Fibroblast of lung (primary cell): ENCODE measurements at places on chromosomes 3 and 15. TPM values are rescaled to one million over a fixed set of nuclear protein-coding genes. Genes with fewer than 3 reads are reported as not detected.
A peak's percentile ranks its signal among the peaks of the same experiment; 100 is the strongest.

DNA sequence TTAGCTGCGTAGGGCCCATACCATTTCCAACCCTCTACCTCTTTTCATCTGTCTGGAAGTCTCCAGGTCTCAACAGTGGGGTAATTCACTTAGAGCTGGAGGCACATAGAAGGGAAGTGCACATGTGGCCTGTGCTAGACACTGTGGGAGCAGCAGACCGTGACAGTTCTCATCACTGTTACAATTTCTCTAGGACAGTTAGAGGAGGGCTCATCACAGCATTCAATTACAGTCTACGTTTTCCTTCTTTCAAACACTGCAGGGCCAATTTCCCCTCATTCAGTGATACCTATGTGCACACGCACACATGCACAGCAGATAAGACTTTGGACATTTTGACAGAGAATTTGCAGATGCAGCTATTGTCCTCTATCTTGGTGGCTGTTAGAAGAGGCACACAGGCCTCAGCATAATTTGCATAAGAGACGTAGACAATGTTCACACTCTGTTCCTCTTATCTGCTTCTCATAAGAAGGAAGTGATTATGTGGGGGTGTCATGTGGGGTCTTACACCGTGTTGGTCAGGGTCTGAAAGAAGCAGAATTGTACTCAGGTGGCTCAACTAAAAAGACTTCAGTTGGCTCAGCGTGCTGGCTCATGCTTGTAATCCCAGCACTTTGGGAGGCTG lies 12.6 kb upstream of the HRG start:
- no peaks in the 10 kb centered on the region for H3K4me1 ChIP-seq
- no peak overlapping the region for H3K27ac ChIP-seq
- H3K36me3 ChIP-seq, result no peaks in the 10 kb centered on the region
- DNase-seq, result no peak
- H3K4me3 ChIP-seq, result no peak overlapping the region

DNA sequence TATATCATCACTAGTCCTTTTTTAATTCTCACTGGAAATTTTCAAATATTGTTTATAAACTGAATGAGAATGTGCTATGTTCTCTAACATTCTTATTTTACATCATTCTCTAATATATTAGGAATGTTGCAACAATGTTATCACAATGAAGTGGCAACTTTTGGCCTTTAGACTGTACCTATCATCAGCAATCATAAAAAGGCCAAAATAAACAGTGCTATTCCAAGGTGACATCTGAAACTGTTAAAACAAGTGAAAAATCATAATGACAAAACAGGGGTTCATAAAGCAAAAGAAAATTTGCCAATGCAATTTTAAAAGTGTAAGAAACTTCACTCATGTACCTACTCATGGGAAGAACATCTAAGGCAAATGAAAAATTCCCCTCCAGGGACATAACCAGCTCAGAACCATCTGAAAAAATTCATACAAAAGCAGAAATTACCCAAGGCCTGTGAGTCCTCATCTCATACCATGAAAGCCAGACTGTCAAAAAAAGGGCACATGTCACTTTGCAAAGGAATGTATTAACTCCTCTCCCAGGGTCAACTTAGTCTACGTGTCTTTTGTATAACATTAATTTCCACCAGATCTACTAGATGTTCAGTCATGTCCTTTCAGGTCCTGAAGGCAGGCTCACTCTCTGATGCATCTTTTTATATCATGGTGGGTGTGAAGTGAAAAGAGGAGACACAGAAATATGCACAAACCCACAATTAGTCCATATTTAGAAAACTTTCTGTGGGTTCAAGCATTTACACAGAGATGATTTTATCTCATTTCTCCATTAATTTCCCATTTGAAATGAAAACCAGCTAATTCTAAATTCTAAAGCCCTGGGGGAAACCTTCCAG lies 211.9 kb downstream of the CBLB start:
- H3K4me1 ChIP-seq, result no peaks in the 10 kb centered on the region
- no peaks in the 10 kb centered on the region for H3K27me3 ChIP-seq
- DNase-seq, result no peak
- H3K4me3 ChIP-seq, result no peak overlapping the region
- H3K27ac ChIP-seq, result no peak overlapping the region

The GUCA1C gene
- not detected in 2 replicates for total RNA-seq

The CCR8 gene
- total RNA-seq, result not detected in 2 replicates

DNA sequence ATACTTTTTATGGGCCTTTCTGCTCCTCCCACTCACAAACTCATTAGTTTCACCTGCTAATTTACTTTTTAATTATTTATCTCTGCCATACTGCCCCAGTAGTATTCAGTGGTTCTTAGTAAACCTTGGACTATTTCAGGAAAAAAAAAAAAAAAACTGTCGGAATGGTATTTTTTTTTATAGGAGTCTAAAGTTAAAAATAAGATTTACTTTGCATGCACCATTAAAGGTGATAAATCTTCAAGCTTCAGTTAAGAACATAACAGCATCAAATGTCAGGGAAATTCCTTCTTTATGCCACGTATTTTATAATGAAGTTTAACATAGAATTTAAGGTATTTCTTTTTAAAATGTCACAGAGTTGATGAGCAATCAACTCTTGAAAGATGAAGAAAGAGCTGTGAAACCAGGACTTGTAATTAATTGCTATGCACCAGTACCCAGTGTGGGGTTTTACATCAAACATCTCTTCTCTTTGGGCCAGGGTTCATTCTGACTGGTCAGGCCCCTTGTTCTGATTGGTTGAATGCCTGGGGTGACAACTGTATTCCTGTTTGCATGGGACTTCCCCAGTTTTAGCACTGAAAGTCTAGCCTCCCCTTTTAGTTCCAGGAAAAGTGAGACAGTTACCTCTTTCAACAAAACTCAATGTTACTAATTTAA lies 40.3 kb upstream of the PTPRG start:
- H3K27me3 ChIP-seq, result no peaks in the 10 kb centered on the region
- H3K4me1 ChIP-seq, result no peaks in the 10 kb centered on the region
- no peak overlapping the region for H3K4me3 ChIP-seq
- no peaks in the 10 kb centered on the region for H3K36me3 ChIP-seq
- no peak for DNase-seq

The GPR176 gene
- total RNA-seq, result 79.6 and 179 TPM in 2 replicates

DNA sequence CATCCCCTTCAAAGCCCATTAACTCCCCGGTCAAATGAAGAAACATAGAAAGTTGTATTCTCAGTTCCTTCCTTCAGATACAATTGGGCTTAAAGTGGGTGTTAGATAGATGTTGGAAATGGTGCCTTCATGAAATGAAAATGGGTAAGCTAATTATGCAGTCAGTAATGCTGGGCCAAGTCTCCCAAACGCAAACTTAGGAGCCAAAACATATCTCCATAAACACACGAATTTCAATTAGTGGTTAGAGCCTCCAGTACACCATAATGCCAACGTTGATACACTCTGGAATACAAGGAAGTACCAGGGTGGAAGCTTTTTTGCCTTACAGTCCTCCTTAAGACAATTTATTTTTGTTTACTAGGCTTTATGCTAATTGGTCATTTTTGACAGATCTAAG lies 1059.0 kb downstream of the TUSC7 start:
- no peak for DNase-seq
- H3K4me1 ChIP-seq, result no peaks in the 10 kb centered on the region
- no peak overlapping the region for H3K4me3 ChIP-seq
- no peaks in the 10 kb centered on the region for H3K36me3 ChIP-seq

The FEZF2 gene
- total RNA-seq, result not detected in 2 replicates

GRCh38 chr3:132083583-132084279 lies 48.9 kb upstream of the CPNE4 start:
- H3K27me3 ChIP-seq, result no peaks in the 10 kb centered on the region
- no peak overlapping the region for H3K27ac ChIP-seq
- no peak overlapping the region for H3K4me3 ChIP-seq
- H3K36me3 ChIP-seq, result no peaks in the 10 kb centered on the region

DNA sequence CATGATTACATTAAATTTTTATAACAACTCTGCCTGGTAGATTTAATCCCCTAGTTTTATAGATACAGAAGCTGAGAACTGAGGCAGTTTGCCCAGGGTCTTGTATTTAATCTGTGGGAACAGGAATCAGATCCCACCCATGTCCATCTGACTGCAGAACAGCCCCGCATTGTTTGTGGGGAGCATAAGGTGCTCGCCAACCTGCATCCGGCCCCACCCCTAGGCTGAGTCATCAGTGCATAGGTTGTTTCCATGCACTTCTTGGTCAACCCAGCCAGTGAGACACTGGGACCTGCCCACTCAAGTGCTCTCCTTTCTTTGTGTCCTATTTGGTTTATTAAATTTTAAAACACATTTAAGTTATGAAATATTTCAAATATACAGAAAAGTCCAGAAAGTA lies 266.2 kb downstream of the OPA1 start:
- no peaks in the 10 kb centered on the region for H3K4me1 ChIP-seq
- DNase-seq, result no peak
- no peak overlapping the region for H3K4me3 ChIP-seq
- no peaks in the 10 kb centered on the region for H3K36me3 ChIP-seq
- no peak overlapping the region for H3K27ac ChIP-seq

GRCh38 chr15:81311752-81312464 lies 12.0 kb downstream of the STARD5 start:
- peaks cover 17% of the 10 kb centered on the region for H3K4me1 ChIP-seq
- H3K27ac ChIP-seq, result no peak overlapping the region
- DNase-seq, result peak; percentile 44
- H3K36me3 ChIP-seq, result peaks cover 8% of the 10 kb centered on the region
- no peak overlapping the region for H3K4me3 ChIP-seq
- no peaks in the 10 kb centered on the region for H3K27me3 ChIP-seq

The LRTM1 gene
- not detected in 2 replicates for total RNA-seq

DNA sequence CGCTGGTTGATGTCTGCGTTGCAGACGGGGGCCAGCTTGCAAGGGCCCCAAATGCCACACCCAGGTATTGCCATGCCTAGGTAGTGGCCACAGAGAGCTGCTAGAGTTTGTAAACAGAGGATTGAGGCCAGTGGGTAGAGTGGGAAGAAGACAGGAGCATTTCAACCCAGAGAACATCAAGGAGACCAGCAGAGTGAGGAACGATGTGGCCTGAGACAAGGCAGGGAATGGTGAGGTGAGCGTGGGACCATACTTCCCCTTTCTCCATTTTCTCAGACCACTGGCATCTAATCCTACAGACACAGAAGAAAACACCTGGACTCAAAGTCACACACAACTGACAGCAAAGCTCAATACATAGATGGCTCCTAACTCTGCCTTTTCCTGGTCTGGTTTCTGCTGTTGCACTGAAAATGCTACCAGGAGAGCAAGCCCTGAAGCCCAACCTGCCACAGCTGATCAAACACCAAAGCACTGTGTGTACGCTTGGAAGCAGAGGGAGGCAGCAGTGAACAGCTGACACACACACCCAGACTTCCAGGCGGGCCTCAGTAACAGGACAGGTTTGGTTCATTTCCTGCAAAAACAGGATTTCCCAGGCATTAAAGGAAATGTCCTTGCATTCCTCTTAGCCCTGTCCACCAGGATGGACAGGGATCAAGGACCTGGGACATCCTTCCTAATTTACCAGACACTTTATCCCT lies 1.6 kb downstream of the FAM174B start:
- H3K36me3 ChIP-seq, result no peaks in the 10 kb centered on the region
- DNase-seq, result no peak
- no peak overlapping the region for H3K4me3 ChIP-seq
- peaks cover 5% of the 10 kb centered on the region for H3K27me3 ChIP-seq
- no peaks in the 10 kb centered on the region for H3K4me1 ChIP-seq

- peaks cover 5% of the 10 kb centered on the region for H3K36me3 ChIP-seq
- no peak overlapping the region for H3K4me3 ChIP-seq
- peaks cover 2% of the 10 kb centered on the region for H3K4me1 ChIP-seq
These were observed 50.3 kb downstream of the ABTB1 start for GRCh38 chr3:127723011-127723567.

DNA sequence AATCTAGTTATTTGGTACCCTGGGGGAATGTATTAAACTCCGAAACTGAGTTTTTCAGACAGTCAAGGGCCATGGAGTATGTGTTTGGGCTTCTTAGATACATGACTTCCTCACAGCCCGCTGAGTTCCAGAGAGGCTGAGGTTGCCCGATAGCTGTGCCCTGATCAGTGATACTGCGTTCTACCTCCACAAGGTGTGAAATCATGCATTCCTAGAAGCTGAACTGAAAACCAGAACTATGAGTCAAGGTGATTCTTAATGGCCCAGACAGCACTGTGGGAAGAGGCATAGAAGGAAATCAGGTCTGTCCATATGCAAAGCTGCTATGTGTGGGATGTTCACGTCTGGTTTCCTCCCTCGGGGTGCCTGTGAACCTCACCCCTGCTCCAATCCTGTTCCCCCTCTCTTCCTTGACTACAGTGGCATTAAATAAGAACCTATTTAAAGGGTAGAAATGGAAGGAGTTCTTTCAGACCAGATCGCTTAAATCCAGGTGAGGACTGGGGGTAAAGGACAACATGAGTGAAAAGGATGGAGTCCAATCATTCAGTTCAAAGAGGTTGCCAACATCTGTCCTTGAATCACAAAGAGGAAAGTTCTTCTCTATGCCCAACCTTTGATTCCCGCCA lies 74.3 kb downstream of the MYO1E start:
- no peaks in the 10 kb centered on the region for H3K36me3 ChIP-seq
- H3K27me3 ChIP-seq, result no peaks in the 10 kb centered on the region
- H3K27ac ChIP-seq, result no peak overlapping the region
- peaks cover 29% of the 10 kb centered on the region for H3K4me1 ChIP-seq

- peaks cover 12% of the 10 kb centered on the region for H3K27me3 ChIP-seq
- H3K4me3 ChIP-seq, result no peak overlapping the region
- no peaks in the 10 kb centered on the region for H3K36me3 ChIP-seq
- H3K4me1 ChIP-seq, result no peaks in the 10 kb centered on the region
- no peak overlapping the region for H3K27ac ChIP-seq
These were observed 15.9 kb upstream of the GATA2 start for GRCh38 chr3:128508852-128509251.

DNA sequence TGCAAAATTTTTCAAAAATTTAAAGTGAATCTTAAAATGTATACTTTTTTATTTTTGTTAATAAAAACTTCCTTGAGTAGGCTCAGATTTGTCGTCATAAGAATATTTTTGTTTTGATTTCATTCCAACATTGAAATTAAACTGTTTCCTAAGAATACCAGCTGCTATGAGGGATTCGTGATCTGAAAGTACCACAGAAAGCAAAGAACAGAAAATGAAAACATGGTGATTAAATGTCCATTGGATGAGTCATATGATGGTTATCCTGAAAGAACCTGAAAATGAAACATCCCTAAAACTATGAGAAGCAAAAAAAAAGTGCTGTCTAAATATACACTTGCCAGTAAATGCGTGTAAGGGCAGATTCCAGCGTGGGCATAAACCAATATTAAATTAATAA lies 143.8 kb downstream of the GMNC start:
- H3K36me3 ChIP-seq, result no peaks in the 10 kb centered on the region
- H3K4me3 ChIP-seq, result peak overlapping the region; percentile 38
- peaks cover 3% of the 10 kb centered on the region for H3K4me1 ChIP-seq
- H3K27ac ChIP-seq, result no peak overlapping the region
- H3K27me3 ChIP-seq, result no peaks in the 10 kb centered on the region

The HRG gene
- not detected in 2 replicates for total RNA-seq

DNA sequence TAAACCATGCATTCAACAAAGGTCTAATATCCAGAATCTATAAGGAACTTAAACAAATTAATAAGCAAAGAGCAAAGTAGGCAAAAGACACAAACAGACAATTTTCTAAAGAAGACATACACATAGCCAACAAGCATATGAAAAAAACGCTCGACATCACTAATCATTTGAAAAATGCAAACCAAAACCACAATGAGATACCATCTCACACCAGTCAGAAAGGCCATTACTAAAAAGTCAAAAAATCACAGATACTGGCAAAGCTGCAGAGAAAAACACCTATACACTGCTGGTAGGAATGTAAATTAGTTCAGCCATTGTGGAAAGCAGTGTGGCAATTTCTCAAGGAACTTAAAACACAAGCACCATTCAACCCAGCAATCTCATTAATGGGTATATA lies 53.8 kb downstream of the FSIP1 start:
- peak; percentile 58 for DNase-seq
- no peaks in the 10 kb centered on the region for H3K36me3 ChIP-seq
- H3K27ac ChIP-seq, result no peak overlapping the region
- no peaks in the 10 kb centered on the region for H3K4me1 ChIP-seq
- no peak overlapping the region for H3K4me3 ChIP-seq
